ENCODE measurements at places on chromosomes 11 and 22.
A peak's percentile ranks its signal among the peaks of the same experiment; 100 is the strongest.

DNA sequence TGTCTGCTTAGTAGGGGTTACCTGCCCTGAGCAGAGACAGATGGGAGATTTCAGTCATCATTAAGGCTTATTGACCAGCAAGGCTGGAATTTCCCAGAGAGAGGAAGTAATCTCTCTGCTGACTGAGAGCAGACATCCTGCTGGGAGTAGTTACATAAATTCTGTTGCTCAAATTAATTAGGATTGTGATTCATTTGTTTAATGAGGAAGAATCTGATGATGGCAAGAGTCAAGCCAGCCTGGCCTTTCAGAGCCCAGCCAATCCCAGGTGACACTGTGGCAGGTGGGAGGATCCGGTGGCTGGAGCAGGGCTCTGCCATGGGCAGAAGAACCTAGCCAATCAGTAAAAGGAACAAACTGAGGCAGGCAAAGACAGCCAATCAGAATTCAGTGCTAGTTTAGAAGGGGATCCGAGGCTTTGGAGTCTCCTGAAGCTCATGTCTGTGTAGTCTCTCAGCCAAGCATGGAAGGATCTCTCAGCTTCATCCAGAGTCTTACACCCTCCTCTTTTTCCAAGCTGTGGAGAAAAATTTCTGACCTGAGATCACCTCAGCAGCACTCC lies 61.2 kb upstream of the CHST1 start:
- DNase-seq = no peak

DNA sequence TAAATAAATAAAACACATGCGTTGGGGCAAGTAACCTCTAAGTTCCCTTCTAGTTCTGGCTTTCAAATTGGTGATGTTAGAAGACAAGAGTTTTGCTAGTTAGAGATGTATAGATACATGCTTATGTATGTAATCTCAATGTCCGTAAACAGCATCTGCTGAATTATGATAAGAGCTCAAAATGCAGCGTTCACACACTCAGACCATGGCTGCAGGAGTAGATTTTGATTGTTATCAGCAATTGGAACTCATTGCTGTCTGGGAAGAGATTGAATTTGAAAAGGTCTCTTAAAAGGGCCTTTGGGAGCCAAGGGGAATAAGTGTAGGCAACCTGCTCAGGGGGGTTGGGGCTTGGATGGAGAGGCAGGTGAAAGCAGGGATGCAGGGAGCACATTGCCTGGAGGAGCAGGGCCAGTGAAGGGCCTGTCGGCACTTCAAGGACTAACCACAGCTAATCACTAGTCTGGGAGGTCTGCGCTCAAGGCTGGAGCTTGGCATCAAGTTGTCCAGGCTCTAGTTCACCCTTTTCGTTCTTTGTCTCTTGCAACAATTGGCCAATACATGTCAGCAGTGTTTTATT lies 2.7 kb upstream of the RAG1 start:
- DNase-seq = no peak

DNA sequence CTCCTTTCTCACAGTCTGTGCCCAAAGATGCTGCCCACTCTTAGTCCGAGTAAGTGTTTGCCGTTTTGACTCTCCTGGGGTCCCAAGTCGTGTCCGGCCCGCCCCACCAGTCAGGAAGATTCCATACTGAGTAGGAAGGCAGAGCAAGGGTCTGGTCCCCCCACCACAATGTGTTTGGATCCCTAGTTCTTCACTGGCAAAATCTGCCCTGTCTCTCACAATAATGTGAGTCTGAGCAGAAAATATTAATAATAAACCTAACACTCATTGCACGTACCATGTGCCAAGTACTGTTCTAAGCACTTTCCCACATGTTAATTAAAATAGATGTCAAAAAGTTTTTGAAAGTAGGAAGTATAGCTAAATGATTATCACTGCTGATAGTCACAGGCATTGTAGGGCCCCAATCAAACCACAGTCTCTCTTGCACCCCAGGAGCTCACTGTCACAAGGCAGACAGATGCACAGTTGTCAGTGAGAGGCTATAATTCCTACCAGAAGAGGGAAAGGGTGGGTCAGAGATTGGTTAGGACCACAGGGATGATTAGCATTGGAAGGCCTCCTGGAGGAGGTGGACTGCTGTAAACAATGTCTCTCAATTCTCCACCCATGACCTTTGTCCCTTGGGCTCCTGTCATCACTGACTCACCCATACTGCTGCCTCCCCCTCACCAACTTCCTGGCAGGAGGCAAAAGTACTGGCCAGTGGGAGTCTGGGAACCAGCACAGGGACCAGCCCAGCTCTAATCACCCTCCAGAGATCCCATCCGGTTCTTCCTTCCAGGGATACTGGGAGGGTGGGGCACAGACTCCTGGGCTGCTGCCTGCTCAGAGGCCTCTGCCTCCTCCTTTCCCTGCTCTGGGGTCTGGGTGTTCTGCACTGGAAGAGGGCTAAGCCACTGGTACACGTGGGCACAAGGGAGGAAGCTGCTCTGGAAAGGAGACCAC lies 1.0 kb upstream of the POLD4 start:
- peak; percentile 99 for DNase-seq

DNA sequence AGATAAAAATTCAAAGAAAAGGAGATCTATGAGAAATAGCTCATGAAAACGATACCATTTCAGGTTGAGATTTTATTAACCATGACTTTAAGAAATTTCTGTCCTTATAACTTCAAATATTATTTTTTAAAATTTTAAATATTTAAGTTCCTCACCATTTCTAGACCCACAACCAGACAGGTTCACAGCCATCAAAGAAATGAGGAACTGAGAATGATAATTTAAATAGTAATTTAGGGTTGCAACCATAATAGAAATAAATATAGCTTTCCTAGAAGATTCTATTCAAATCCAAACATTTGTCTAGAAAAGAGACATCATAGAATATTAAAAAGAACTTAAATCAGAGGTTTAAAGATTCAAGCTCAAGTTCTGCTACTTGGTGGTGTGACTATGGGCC lies 5.9 kb upstream of the VWA5A start:
- no peak for DNase-seq

DNA sequence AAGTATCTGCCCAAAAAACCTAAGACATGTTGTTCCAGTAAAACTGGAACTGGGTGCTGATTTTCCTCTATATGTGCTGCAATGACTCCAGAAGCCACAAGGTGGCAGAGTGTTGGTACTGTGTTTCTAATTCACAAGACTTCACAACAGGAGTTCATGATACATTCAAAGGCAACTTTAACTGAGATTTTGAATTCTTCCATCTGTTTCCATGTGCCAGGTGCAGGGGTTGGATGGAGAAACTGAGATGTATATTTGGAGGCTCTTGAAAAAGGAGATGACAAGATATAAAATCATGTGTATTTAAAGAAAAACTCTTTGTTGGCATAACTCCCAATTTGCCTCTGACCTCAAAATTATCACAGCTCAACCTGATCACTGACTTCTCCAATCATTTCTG lies 1098.6 kb upstream of the CCDC90B start:
- peak; percentile 55 for DNase-seq

- no peak for DNase-seq
These were observed 15.0 kb upstream of the RPS19BP1 start for GRCh38 chr22:39547587-39547947.

- DNase-seq = no peak
These were observed 22.9 kb downstream of the MMP13 start for GRCh38 chr11:102932678-102933077.

DNA sequence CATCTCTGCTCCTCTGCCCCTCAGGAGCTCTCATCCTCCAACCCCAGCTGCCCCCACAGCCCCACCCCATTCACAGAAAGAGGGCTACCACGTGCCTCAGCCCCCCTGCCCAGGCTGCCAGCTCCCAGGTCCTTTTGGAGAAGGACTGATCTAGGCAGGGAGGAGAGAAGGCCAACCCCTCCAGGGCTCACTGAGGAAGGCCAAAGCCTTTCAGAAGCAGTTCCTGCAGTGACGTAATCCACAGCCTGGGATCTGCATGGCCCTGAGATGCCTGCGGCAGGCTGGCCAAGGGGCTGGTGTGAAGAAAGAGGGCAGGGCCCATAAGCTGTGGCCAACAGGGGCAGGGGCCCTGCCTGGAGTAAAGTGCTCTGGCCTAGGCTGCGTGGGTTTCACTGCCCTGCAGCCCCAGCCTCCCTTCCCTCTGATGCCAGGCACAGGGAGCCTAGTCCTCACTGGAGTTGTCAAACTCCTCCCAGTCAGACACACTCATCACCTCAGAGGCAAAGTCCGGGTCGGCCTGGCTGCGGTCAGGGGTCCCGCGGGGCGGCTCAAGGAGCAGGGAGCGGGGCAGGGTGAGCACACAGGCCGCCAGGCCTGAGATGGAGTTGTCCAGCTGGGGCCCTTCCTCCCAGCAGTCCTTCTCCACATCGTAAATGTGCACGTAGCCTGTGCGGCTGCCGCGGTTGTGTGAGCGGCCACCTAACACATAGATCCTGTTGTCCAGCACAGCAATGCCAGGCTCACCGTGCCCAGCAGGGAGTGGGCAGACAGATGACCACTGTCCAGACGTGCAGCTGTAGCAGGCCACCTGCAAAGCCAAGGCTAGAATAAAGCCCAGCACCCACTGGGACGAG lies 4.2 kb upstream of the SCARF2 start:
- DNase-seq = peak; percentile 6

DNA sequence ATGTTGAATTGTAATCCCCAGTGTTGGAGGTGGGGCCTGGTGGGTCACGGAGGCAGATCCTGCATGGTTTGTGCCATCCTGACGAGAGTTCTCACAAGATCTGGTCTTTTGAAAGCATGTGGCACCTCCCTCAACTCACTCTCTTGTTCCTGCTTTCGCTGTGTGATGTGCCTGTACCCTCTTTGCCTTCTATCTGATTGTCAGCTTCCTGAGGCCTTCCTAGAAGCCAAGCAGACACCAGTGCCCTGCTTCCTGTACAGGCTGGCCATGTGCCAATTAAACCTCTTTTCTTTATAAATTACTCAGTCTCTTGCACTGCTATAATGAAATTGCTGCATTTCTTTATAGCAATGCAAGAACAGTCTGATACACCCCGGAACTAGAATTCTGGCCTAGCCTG lies 13.1 kb downstream of the PTPN5 start:
- DNase-seq = no peak

GRCh38 chr11:121581607-121582006 lies 128.8 kb upstream of the SORL1-AS1 start:
- DNase-seq = no peak

DNA sequence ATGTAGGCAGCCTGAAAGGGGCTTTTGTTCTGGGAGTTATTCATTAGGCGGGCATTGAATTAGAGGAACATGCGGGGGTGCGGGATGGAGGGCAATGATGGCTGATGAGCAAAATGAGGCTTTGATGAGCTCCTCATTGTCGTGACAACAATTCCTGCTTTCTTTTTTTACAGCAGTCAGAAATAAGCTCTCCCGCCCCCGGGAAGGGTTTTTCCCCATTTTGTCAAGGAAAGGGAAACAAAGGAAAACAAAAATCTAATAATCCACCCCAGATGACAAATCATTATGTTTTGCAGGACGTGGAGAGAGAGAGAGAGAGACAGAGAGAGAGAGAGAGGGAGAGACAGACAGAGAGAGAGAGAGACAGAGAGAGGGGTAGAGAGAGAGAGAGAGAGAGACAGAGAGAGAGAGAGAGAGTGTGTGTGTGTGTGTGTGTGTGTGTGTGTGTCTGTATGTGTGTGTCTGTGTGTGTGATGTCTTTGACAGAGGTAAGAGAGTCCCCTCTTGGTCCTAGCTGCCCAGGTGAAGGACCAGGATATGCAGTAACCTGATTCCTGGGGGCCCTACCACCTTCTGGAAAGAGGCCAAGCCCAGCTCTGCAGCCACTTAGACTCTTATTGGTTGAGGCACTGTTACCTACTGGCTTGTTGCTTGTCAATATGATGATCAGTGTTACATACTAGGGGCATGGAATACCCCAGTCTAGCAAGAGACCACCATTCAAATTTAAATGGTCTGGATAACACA lies 46.7 kb upstream of the PARVA start:
- no peak for DNase-seq

DNA sequence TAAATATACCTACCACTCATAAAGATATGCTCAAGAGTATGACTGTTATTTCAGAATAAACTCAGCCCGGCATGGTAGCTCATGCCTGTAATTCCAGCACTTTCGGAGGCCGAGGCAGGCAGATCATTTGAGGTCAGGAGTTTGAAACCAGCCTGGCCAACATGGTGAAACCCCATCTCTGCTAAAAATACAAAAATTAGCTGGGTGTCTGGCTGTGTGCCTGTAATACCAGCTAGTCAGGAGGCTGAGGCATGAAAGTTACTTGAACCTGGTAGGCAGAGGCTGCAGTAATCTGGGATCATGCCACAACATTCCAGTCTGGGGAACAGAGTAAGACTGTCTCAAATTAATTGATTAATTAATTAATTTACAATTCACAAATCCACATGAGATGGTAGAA lies 208.2 kb upstream of the PDGFD start:
- no peak for DNase-seq

- no peak for DNase-seq
These were observed 19.6 kb downstream of the RTN4RL2 start for GRCh38 chr11:57479911-57480310.

GRCh38 chr11:106032861-106033260 lies 10.8 kb upstream of the MSANTD4 start:
- DNase-seq = no peak

DNA sequence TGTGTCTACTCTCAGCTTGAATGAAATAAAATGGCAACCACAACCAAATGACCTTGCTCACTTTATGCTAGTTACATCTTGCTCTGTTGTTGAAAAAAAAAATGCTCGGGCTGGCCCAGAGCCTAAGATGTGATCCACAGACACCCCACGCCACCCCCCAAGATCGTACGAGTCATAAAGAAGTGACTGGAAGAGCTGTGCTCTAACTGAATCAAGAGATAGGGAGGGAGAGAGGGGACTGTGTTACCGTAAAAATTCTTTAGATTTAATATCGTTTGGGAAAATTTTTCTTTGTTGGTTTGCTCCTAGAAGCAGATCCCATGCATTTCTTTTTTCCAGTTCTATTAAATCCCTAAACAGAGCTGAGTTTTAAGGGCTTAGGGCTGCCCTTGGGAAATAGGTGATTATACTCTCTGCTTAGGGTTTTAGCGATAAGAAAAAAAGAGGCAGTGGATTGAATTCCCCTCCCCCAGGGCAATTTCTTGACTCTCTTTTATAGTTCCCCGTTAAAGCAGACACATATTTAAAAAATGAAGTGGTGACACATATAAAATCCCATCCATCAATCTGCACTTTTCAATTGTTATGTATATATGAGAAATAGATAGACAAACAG lies 14.5 kb downstream of the MAML2 start:
- DNase-seq = no peak

GRCh38 chr11:123103326-123103980 lies 41.5 kb upstream of the HSPA8 start:
- peak; percentile 58 for DNase-seq

GRCh38 chr11:110501428-110501827 lies 71.7 kb downstream of the FDX1 start:
- no peak for DNase-seq

DNA sequence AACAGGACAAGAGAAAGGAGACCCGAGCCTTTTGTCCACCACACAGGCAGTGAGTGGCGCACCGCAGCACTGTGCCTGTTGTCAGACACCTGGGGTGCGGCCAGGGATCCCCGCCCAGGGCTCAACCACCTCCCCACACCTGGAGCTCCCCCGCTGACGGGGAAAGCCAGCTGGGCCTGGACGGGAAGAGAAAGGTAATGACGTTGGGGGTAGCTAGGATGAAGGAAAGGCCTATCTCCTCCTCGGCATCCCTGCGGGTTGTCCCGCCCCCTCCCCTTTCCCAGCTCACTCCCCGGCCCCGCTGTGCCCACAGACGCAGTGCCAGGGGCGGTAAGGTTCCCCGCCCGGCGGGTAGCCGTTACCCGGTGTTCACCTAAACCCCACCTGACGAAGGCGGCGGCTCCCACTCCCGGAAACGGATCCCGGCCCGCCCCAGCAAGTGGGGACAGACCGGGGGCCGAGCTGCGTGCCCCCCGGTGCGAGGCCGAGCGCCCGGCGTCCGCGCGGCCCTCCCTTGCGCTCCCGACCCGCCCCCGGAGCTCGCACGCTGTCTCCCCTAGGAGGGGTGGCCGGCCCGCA lies 495 bp downstream of the HYOU1 start:
- no peak for DNase-seq

Measured in renal cortical epithelial cell (primary cell).